ENCODE measurements at places on chromosomes 16 and 17.

GRCh38 chr17:77476498-77476897 is 335.7 kb downstream of the SEC14L1 start:
- no peak for DNase-seq

- DNase-seq = peak; percentile 35
Observed at GRCh38 chr17:82913304-82914043, 73.7 kb upstream of the ZNF750 start.

- DNase-seq = no peak
Observed at GRCh38 chr16:87851141-87851587, 18.1 kb downstream of the SLC7A5 start.

- DNase-seq = no peak
Observed at GRCh38 chr16:12061336-12062055, 85.0 kb downstream of the SNX29 start.

- DNase-seq = no peak
Observed at GRCh38 chr16:49545741-49546448, 172.3 kb downstream of the C16orf78 start.

- no peak for DNase-seq
Observed at GRCh38 chr16:49470513-49470991, 96.9 kb downstream of the C16orf78 start.

DNA sequence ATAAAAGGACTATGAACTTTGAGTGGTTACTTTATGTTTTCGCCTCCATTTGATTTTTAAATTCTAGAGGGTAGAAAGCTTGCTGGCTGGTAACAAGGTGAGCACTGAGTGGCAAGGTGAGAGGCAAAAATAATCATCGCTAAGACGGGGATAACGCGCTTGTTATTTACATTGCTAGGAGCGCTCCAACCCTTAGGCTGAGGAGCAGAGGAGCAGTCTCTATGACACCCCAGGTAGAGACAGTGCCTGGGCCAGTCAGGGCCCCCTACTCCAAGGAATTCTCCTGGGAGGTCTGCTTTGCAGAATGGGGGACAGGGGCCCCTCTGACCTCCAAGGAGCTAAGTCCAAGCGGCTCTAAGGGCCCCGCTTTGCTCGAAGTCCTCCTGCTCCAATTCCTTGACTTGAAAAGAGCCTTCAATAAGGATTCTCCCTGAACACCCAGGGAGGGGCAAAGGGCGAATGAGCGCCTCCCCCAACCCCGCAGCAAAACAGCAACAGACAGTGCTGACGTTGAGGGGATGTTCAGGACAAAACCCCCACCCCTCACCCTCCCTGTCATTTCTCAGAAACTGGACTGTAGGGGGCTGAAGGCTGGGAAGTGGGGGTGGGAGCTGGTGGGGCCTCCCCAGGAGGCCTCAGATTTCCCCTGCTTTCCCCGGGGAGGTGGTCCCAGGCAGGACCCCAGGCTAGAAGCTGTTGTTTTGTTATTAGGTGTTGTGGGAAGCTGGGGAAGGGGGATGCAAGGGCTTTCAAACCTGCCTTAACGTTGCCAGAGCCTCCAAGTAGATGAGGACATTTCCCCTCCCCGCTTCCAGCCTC is 10.2 kb upstream of the FOXF1 start:
- no peak for DNase-seq

DNA sequence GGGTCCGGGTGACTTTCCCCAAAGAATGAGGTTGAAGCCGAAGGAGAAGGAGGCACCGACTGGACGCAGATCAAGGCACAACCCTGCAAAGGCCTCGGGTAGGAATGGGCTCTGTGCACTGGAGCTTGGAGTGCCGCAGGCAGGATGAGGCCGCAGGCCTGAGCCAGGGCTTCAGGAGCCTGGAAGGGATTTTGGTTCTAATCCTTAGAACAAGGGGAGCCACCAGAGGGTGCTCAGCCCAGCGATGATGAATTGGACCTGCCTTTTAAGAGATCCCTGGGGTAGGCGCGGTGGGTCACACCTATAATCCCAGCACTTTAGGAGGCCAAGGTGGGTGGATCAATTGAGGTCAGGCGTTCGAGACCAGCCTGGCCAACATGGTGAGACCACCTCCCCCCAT is 8.1 kb downstream of the CIBAR2 start:
- DNase-seq = no peak

DNA sequence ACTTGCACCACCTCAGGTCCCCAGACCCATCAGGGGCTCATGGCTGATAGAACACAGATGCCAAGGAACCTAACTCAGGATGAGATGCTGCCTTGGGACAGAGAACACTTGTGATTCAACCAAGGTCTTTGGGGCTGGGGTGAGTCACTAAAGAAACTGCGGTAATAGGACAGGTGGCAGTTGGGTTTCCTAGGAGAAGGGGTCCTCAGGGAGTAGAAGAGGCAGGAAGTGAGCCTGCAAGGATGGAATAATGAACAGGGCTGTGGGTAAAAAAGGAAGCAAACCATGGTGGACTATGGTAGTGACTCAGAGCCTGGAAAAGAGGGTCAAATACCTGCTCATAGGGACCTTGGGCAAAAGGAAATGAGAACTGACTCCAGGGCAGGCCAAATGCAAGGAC is 6.5 kb upstream of the PNPO start:
- no peak for DNase-seq

DNA sequence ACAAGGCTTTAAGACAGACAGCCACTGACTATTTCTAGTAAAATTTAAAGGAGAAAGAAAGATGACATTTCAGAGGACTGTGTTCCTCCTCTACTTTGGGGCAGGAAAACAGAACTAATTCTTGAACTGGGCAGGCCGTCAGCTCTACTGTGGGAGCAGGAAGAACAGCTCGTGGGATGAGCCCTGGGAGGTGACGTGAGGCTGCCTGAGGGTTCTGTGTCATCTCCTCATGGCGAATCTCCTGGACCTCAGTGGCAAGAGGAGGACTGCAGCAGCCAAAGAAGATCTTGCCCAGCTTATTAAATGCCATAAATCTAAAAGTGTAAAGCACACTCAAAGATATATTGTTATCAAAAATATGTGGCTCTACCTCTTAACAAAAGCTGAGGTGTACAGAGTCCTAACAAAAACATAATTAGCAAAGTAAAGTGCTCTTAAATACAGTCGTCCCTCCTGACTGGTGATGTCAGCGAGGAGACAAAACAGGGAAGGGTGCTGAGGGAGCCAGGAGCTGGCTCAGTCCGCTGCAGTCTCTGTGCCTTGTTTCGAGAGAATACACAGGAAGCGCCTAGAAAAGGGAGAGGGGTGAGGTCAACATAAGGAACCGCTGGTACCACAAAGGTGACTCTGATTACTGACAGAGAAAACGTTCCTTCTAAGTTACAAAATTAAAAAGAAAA is 58.0 kb downstream of the CREBBP start:
- no peak for DNase-seq

GRCh38 chr16:17510567-17510966 is 39.8 kb upstream of the XYLT1 start:
- no peak for DNase-seq

GRCh38 chr16:86995456-86995855 is 321.7 kb downstream of the C16orf95 start:
- DNase-seq = no peak

GRCh38 chr16:12965274-12965804 is 63.9 kb downstream of the SHISA9 start:
- DNase-seq = no peak

GRCh38 chr17:30805944-30806456 is 18.5 kb downstream of the CRLF3 start:
- DNase-seq = no peak

DNA sequence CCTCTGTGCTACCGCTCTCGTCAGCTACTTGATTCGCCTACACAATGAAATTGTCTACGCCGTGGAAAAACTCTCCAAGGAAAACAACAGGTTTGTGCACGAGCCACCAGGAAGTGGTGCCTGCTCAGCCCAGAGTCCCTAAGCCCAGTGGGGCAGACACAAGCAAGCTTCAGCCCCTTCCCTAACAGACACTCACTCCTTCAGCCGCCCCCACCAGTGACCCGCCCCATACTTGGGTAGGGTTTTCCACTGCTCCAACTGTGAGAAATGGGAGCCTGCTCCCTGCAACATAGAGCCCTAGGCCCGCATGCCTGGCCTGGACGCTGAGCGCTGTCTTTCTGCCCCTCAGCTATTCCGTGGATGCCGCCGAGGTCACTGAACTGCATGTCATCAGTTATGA is 28.6 kb upstream of the ENDOV start:
- DNase-seq = no peak

DNA sequence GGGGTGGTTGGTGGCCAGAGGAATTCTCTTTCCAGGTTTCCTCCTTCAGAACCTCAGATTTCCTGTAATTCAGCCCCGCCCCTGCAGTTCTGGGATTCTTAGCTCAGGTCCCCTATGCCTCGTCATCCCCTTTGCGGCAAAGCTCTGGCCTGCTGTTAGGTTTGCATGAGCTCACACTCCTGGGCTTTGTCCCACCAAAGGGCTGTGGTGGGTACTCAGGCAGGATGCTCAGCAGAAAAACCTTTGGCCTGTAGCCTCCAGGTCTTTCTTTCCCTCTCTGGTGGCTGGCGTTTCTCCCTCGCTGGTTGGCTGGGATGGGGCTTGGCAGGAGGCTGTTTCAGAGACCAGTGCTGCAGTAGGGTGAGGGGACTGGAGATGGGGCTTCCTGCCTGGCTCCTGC is 9.6 kb upstream of the PLEKHG4 start:
- no peak for DNase-seq

DNA sequence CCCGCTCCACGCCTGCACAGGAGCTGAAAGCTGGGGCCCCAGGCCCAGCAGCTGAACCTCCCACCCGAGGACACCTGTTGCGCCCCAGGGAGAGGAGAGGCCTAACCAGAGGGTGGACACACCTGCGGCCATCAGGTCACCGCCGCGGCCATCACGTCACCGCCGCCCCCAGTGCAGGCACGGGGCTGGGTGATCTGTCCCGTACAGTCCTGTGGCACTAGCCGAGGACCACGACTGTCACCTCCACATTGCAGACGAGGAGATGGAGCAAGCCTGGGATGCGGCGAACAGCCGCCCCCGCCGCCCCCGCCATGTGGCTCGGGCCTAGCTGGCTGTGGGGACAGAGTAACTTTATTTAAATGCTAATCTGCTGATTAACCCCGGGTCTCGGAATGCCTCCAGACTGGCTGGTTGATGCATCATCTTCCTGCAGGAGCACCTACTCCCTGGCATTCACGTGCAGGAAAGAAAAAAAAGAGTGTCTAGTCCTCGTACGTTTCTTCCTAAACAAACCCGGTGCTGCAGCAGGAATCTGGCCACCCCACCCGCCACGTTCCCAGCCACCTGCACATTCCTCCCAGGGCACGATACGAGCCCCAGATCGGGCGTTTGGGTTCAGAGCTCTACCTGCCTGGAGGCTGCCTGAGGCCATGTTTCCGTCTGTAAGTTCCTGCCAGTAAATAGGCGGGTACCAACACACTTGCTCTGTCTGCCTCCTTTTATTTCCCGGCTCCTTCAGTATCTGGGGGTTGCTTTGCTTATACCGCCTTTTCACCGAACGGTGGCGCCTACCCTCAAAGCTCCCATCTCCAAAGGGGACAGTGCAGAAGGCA is 29.9 kb downstream of the PIEZO1 start:
- DNase-seq = no peak

GRCh38 chr17:14427900-14428647 is 127.2 kb downstream of the HS3ST3B1 start:
- DNase-seq = no peak

GRCh38 chr17:18318117-18318516 is 3.0 kb downstream of the SMCR8 start:
- DNase-seq = no peak

GRCh38 chr17:16479264-16479663 is 12.7 kb downstream of the LRRC75A start:
- DNase-seq = no peak

- DNase-seq = no peak
Observed at GRCh38 chr17:76432004-76432403, 20.9 kb downstream of the UBE2O start.

DNA sequence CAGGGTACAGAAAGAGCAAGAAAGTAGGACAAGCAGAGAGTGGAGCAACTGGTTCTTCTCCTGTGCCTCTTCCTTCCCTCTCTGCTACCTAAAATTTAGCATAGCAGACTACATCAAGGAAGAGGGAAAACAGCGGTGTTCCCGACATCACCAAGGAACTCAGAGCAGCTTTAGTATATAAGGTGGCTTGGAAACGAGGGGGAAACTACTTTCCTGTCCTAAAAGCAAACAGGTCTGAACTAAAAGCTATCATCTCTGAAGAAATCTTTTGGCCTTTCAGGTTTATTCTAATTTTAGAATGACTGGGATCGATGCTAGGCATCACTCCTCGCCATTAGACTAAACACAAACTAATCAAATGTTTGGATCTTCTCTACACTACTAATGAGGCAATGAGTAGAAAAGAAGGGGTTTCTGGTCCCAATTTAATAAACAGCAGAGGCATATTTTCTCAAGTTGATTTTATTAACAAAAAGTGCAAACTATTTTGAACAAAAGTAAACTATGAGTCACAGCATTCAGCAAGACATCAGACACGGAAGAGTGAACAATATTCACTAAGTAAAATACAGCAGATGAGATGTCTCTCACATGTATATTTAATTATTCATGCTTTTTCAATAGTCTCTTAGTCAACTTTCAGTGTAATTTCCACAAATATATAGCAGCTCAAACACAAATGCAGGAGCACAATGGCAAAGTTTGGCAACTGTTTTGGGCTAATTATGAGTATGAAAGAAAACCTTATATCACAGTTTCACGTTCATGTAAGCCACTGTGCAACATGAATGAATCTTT is 108.7 kb downstream of the TRIM37 start:
- no peak for DNase-seq

GRCh38 chr16:17836868-17837602 is 366.3 kb upstream of the XYLT1 start:
- DNase-seq = no peak

GRCh38 chr17:49422714-49423113 is 8.0 kb upstream of the PHB1 start:
- DNase-seq = no peak

DNA sequence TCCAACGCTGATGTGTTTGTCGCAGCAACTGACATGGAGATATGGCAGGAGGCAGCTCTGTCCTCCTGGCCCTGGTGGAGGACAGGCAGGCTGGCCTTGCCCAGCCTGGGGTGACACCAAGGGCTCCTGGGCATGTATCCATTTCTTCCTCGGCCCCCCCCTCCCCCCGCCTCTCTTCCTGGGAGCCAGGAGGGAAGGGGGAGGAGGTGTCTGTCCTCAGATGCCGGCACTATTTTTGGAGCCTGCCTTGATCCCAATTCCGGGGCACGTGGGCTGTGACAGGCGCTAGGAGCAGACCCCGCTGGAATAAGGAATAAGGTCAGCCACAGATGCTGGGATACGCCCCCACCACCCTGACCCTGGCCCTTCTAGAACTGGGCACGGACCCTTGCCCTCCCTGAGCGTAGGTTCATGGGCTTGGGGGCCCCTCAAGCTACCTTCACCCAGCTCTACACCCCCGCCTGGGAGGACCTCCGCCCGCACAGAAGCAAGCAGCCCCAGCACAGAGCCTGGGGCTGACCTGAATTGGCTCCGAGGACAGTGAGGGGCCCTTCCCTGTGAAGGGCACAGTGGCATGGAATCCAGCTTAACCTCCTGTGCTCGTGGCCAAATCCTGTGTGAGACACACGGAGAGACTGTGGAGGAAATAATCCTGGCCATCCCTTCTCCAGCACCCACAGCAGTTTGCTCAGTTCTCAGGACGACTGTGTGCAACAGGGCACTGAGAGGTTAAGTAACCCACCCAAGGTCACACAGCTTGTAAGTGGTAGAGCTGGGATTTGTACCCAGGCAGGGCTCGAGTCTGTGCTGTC is 24.1 kb downstream of the SEC14L5 start:
- DNase-seq = no peak

- DNase-seq = no peak
Observed at GRCh38 chr16:52411011-52411410, 135.9 kb downstream of the TOX3 start.
